ENCODE measurements at places on chromosomes 3 and 15.

DNA sequence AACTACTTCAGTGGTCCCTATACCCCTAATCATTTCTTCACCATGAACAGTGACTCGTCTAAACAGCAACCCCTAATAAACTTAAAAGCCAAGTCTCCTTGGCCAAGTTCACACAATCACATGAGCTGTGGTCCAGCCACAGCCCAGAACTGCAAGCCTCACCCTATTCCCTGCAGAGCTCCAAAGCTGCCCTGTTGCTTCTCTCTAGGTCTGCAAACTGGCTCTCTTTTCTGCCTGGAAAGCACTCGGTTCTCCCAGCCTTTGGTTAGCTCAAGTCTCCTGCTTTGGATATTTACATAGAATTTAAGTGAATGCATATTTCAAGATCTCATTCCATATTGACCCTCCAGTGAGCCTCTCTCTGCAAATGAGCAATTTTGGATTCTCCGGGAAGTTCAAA lies 107.0 kb downstream of the TOP2B start:
- DNase-seq = no peak

DNA sequence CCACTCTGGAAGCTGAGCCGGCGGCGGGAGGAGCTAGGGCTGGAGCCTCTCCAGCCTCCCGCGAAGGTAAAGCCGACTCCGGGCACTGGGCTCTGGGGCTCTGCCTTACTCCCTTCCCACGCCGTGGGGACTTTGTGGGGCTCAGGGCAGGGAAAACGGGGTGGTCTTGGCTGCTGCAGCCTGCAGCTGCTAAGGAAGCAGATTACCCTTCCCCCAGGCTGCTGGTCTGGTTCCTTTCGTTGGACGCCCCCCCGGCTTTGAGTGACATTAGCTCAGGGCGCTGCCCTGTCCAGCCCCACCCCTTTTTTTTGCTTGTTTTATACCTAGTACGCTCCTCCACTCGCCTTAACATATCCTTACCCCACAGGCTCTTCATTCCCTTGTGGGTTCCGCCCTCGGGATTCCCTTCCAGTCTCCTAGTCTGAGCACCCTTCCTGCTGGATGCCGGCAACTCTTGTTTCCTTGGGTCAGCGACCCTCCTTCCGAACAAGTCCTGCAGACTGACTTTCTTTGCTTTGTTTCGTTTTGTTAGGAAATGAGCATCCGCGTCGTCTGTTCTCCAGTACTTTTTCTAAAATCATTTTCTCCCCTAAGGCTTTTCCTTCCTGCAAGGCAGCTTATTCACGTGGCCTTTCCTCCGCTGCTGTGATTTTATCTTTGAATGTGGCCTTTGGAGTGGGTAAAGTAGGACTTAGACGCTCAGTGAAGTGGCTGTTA lies 551 bp downstream of the DNAJC13 start:
- DNase-seq = peak; percentile 55

- no peak for DNase-seq
Measured at GRCh38 chr15:48915861-48916260, 37.9 kb downstream of the EID1 start.

- DNase-seq = no peak
Measured at GRCh38 chr3:124823206-124823605, 64.0 kb downstream of the ITGB5 start.

DNA sequence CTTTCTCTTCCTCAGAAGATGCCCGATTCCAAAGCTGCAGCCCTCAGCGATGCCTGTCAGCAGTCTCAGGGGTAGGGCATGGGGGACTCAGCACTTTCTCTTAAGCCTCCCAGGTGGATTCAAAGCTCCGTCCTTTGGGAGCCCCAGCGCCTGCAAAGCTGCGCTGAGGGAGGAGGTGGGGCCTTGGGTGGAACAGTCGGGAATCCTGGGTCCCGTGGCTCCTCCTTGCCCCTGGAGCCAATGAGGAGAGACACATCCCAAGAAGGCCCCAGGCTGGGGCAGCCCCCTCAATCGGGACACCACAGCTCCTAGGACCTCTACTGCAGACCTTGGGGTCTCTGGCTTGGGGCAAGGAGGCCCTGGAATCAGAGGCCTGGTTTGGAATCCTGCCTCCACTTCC lies 227.5 kb upstream of the IGF1R start:
- no peak for DNase-seq

GRCh38 chr3:130738241-130738640 lies 8.4 kb downstream of the PIK3R4 start:
- DNase-seq = no peak

GRCh38 chr3:67610458-67610857 lies 44.0 kb downstream of the SUCLG2 start:
- no peak for DNase-seq

DNA sequence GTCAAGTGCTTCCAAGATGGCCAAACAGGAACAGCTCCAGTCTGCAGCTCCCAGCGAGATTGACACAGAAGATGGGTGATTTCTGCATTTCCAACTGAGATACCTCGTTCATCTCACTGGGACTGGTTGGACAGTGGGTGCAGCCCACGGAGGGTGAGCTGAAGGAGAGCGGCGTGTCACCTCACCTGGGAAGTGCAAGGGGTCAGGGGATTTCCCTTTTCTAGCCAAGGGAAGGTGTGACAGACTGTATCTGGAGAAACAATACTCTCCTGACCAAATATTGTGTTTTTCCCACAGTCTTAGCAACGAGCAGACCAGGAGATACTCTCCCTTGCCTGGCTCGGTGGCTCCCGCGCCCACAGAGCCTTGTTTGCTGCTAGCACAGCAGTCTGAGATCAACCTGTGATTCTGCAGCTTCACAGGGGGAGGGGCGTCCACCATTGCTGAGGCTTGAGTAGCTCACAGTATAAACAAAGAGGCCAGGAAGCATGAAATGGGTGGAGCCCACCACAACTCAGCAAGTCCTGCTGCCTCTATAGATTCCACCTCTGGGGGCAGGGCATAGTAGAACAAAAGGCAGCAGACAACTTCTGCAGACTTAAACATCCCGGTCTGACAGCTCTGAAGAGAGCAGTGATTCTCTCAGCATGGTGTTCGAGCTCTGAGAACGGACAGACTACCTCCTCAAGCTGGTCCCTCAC lies 293.5 kb upstream of the SUCLG2 start:
- DNase-seq = no peak

GRCh38 chr15:89926158-89926557 lies 13.4 kb upstream of the ARPIN start:
- no peak for DNase-seq

GRCh38 chr15:101813803-101814534 lies 2.0 kb downstream of the OR4F15 start:
- no peak for DNase-seq

DNA sequence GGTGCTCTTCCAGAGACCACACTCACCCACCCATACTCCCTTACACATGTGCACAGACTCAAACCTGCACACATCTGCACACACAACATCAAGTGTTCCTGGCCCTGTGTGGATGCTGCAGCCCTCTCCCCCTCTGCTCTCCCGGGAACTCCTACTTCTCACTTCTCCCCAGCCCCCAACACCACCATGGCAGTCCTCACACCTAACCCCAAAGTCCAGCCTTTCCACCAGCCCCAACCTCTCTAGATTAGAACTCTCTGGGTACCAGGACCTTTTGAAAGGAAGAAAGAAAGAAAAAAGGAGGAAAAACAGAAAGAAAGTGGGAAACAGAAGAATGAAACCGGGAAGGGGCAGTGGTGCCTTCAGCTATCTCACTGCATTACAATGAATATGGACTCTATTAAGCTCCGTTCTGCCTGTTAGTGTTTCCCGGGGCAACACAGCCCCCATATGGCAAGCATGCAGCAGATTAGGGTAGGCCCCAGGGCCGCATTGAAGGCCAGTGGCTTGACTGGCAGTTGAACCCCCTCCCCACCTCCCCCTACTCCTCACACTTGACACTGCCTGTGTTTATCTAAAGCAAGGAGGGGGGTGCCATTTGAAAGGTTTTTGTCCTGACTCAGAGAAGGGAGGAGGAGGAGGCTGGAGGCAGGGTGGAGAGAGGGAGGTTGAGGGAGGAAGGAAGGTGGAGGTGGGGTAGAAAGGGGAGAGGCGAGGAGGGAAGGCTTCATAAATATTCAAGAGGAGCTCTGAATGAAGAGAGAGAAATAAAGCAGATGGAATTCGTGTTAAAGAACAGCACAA lies 30.1 kb downstream of the BOC start:
- DNase-seq = no peak

DNA sequence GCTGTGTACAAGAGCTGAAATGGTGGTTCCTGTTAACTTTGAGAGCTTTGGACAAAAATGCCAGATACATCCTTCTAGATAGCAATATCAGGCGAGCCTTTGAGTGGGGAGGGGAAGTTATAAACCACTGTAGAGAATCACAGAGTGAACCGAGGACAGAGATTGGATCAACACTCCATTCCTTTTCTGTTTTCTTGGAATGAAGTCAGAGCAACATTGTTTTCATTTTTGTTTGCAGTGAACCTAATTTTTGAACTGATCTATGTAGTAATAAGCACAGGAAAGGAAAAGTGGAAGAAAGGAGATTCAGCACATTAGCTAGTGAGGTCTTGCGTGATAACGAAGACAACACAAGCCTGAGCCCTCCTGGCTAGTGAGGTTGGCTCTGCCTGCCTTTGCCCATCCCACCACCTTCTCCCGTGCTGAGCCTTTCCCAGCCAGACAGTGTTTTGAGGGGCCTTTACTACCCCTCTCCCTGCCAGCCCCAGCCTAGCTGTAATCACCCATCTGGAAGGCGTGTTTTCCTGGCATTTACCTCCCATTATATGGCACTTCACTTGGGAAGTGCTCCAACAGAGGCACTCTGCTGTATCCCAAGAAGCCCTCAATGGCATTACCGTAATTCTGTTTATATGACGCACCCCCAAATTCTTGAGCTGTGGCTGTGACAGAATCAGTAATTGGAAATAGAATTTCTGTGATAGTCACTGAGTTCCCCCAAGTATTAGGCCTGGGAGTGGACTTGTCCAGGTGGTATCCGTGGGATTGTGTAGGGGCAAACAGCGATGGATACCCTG lies 129.8 kb downstream of the CACNA1D start:
- DNase-seq = no peak

DNA sequence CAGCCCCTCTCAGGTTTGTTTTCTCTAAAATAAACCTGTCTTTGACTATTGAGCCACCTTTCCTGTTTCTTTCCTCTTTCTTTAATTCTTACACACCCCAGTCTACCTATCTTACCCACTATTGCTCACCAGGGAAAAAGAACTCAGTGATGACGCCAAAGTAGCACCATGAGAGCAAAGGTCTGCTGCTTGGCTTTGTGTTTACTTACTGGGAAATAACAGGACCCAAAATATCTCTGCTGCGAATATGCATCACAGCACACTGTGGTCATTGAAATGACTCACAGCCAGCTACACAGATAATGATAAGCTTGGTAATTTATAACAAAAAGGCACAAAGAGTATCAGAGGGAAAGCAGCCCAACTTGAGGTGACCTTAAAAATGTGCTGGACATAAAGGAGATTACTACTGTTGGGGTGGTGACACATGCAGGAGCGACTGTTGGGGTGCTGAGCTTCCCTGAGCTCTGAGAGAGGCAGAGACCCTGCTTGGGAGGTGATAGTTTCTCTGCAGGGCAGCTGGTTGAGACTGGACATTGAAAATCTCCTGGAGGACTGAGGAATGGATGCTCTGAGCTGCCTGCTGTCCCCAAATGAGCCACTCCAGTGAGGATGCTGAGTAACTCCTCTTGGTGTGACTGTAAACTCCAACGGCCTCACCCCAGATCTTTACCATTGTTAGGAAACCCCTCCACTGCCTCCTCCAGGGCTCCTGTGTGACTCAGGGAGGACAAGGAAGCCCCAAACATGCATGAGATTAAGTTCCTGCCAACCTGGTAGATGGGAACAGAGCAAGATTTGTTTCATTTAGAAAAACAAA lies 14.5 kb downstream of the EFCAB12 start:
- DNase-seq = peak; percentile 80

DNA sequence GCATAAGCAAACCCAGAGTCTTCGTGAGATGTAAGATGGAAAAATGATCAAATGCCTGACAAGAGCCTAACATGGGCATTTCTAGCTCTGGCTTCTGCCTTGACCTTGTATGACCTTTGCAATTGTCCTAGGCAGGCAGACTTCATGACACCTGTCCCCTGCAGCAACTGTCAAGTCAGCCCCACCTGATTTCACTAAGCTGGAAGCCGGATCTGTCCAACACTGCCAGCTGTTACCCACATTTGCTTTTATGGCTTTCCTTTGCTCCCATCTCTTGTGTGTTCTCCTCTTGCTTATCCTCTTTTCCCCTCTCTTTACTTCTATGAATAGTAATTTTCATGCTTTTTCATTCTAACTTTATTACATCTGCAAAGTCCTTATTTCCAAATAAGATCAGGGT lies 48.5 kb upstream of the TNIK start:
- DNase-seq = no peak

GRCh38 chr15:25616471-25616870 lies 177.6 kb upstream of the UBE3A start:
- no peak for DNase-seq

GRCh38 chr3:178140531-178141304 lies 395.5 kb upstream of the KCNMB2 start:
- no peak for DNase-seq

- no peak for DNase-seq
Measured at GRCh38 chr3:11807686-11808085, 39.0 kb downstream of the TAMM41 start.

DNA sequence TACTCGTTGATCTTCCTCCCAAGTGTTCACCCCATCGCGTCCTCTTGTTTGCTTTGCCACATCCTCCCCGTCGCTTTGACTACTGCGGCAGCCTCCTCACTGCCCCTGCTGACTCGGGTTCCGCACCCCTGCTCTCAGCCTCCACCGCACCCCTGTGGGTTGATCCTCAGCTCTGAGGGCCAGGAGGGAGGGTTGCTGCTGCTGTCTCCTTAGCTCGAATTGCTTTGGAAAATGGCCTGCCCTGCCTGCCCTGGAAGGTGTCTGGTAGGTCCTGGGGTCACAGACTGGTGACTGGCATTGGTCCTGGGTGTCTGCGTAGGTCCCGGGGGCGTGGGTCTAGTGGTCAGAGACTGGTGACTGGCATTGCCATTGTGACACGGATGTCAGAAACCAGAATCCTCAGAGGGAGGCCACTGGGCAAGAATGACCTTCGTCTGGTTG lies 9.4 kb downstream of the MUC4 start:
- DNase-seq = no peak

DNA sequence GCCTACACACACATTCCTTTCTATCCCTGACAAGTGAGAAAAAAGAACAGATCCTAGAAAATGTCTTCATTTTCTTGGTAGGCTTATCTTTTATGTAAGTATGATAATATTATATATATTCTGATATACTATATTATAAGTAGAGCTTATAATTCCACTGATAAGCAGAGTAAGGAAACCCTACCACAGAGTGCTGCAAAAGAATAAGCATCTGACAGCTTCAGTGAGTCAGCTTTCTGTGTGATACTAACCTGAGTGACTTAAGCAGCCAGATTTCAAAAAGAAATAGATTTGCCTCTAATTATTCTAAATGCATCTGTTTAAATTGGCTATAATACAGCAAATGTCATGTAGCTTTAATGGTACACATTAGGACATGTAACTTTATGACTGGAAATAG lies 656.0 kb downstream of the MCTP2 start:
- no peak for DNase-seq

Measured in GM13977 (cell line).